ENCODE measurements at places on chromosomes 11 and 22. TPM values are rescaled to one million over a fixed set of nuclear protein-coding genes. Genes with fewer than 3 reads are reported as not detected.

GRCh38 chr22:26443901-26444690 lies 15.0 kb downstream of the ASPHD2 start:
- ATAC-seq: no peak

The SLC17A6 gene
- total RNA-seq: not detected

- no peak for ATAC-seq
Measured at GRCh38 chr22:36885474-36885873, 24.7 kb downstream of the NCF4 start.

DNA sequence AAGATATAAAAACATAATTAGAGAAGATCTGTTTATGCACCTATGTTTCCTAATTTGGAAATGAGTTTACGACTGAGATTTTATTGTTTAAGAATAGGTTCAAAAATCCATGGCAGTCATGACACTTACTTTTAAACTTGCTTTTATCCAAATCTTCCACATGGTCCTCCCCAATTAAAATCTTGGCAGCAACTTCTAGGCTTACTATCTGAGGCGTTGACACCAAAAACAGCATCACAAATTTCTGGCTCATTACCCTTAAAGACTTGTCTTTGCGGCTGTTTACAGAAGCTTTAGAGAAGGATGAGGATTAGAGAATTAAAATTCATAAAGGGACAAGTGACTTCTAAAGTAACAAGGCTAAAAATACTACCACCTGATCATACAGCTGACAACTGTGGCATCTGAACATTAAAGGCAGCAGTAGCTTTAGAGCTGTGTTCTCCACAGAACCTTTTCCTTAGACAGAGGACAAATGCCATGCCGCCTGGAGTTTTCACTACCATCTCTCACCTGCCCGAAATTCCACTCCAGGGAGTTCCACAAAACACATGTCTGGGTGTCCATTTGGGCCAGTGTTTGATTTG lies 6.4 kb downstream of the E2F8 start:
- no peak for ATAC-seq

The SYT9 gene
- not detected for total RNA-seq

- no peak for ATAC-seq
Measured at GRCh38 chr11:83642500-83642899, 356.3 kb upstream of the CCDC90B start.

GRCh38 chr11:67648140-67648795 lies 2.3 kb downstream of the ACY3 start:
- ATAC-seq: peak; percentile 59

GRCh38 chr22:27447289-27447688 lies 354.3 kb downstream of the MN1 start:
- ATAC-seq: no peak

- no peak for ATAC-seq
Measured at GRCh38 chr11:119194811-119195440, 9.7 kb downstream of the NHERF4 start.

DNA sequence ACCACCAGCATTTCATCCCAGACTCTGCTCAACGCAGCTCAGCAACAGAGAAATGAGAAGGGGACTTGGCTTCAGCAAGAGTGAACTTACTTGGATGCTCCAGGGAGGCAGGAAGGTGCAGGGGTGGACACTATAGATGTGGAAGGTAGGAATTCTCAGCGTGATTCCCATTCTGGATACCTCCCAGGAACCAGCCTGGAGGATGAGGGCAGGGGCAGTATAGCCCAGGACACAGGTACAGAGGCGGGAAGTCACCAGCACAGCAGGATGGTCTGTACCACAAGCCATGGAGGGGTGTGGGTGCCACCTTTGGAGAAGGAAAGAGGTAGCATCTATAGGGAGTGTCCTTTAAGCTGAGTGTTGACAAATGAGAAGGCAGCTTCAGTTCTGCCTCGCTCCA lies 1275.2 kb downstream of the TBC1D22A start:
- no peak for ATAC-seq

The UBQLN3 gene
- not detected for total RNA-seq

- no peak for ATAC-seq
Measured at GRCh38 chr11:95595541-95595940, 194.0 kb downstream of the FAM76B start.

DNA sequence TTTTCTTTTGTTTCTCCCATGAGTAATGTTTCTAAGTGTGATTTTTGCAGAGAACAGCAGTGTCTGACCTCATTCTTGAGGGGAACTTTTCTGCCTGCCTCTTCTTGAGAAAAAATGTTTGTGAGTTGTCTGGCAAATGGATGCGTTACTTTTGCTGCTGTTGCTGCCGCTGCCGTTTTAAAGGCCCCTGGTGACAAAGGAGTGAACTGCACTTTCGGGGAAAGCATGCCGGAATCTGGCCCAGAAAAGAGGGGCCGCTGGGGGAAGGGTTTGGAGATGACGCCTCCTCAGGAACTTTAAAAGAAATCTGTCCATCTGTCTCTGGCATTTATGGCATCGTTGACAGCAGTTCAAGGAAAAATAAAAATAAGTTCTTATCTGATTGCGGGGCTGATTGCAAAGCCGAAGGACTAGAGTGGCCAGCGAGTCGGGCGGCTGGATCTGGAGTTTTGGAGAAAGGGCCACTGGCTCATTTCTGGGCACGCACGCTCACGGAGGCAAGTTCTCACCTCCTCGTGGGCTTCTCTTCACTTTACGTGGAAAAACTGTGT lies 16.5 kb downstream of the ZBTB16 start:
- peak; percentile 10 for ATAC-seq

GRCh38 chr11:34602245-34602644 lies 18.6 kb upstream of the EHF start:
- ATAC-seq: no peak

GRCh38 chr11:42595876-42596275 lies 715.9 kb upstream of the API5 start:
- ATAC-seq: no peak

DNA sequence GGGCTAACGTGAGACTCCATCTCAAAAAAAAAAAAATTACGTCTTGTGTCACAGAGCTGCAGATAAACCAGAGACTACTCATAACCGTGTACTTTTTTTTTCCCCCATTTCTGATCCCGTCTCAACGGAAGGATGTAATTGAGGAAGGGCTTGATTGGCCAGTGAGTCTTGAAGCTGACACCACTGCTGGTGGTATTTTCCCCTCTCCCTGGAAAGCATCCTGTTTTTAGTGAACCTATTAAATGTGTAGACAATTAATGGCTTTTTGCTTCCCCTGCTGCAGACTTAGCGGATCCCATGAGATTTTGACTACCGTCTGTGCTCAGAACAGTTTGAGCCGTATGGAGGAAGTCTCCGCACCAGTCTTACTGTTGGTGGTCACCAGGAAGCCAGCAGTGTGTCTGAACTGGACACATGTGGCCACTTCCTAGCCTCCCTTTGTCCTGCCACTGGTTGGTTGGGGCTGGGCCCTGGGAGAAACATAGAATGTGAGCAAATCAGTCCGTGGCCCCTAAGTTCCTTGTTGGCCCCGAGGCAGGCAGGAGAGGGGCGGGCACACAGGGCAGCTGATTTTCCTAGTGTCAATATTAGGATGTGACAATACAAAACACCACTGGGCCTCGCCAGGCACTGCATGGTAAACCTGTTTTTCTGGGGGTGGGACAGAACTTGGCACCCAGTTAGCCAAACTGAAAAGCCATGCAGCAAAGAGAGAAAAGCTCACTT lies 3.1 kb downstream of the BIK start:
- no peak for ATAC-seq

DNA sequence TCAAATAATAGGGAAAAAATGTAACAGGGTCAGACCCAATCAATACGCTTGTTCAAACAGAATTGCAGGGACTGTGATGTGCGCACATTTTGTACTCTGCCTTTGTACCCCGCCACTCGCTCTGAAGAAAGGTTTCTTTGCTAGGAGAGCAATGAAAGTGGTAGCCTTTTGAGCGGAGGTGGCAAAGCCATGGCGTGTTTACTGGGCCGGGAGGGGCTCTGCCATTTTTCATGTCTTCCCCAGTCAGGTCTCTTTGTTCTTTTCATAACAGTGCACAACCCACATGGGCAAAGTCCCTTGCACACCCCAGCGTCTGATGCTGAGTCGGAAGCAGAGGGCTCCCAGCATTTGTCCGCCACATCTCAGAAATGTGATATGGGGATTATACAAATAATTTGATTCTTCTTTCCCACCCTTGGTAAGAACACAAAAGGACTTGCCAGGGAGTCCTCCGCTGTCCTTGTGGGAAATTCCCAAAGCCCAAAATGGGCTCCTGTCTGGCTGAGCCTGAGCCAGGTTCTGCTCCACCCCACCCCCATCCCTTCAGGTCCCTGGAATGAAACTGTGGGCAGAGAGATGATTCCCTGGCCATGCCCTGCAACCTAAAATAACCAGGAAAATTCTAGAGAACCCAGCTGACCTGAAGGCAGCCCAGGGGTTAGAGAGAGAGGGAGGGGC lies 36.6 kb downstream of the C11orf58 start:
- ATAC-seq: no peak

- ATAC-seq: no peak
Measured at GRCh38 chr11:35909511-35910265, 34.2 kb upstream of the LDLRAD3 start.

GRCh38 chr22:46947516-46948257 lies 185.2 kb downstream of the TBC1D22A start:
- ATAC-seq: no peak

DNA sequence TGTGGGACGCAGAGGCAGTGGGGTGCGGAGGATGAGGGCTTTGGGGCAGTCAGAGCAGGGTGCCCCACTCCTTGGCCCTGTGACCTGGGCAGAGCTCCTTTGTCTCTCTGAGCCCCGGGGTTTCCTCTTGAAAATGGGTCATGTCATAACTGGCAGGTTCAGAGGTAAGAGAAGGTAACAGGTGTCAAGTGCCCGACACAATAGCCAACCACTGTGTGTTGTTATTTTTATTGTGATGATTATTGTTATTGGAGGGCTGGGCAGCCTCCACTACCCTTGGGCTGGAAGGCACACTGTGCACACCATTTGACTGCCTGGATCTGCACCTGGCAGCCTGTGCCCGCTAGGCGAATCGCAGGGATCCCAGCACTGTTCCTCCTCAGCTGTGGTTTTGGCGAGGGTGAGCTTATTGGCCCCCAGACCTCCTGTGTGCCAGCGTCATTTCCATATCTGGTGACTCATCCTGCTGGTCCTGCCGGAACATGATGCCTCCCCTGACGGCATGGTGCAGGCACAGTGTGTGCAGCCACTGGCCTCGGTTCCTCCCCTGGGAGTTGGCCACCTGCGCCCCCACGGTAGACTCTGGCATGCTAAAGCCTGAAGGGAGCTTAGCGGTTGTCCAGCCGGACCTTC lies 15.4 kb upstream of the SOX10 start:
- peak; percentile 78 for ATAC-seq

- no peak for ATAC-seq
Measured at GRCh38 chr11:61442616-61443015, 12.7 kb downstream of the SDHAF2 start.

The BBOX1 gene
- not detected for total RNA-seq

DNA sequence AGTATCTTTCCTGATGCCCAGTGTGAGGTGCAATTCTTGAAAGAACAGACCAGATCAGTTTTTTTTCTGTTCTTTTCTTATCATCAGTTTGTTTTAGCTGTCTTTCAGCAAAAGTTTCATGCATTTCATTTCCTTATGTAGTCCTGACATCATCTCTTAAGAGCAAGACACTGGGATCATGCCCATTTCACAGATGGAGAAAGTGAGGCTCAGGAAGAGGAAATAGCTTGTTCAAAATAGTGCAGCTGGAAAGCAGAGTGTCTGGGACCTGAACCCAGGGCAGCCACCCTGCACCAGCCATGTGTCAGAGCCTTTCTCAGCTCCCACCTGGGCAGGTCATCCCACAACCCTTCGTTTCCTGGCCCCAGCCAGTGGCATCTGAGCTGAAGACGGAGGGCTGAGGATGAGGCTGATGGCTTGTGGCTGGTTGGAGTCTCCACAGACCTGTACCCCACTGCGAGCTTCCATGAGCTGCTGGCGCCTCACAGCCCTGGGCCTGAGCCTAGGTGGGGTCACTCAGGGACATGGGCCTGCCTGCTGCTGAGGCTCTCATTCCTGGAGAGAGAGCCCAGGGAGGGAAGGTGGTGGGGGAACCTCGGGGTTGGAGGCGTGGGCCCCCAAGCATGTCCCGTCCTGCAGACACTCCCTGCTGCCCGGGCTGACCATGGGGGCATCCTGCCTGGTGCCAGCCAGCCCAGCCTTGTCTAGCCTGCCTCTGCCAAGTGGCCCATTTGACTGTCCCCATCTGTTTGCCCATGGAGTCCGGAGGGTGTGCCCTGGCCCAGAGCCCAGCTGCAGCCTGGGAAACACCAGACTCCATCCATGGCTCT lies 61.8 kb downstream of the SMIM38 start:
- no peak for ATAC-seq

GRCh38 chr11:96779030-96779429 lies 389.2 kb downstream of the JRKL start:
- ATAC-seq: no peak

- ATAC-seq: peak; percentile 29
Measured at GRCh38 chr11:3994030-3994640, 100.5 kb upstream of the RRM1 start.

DNA sequence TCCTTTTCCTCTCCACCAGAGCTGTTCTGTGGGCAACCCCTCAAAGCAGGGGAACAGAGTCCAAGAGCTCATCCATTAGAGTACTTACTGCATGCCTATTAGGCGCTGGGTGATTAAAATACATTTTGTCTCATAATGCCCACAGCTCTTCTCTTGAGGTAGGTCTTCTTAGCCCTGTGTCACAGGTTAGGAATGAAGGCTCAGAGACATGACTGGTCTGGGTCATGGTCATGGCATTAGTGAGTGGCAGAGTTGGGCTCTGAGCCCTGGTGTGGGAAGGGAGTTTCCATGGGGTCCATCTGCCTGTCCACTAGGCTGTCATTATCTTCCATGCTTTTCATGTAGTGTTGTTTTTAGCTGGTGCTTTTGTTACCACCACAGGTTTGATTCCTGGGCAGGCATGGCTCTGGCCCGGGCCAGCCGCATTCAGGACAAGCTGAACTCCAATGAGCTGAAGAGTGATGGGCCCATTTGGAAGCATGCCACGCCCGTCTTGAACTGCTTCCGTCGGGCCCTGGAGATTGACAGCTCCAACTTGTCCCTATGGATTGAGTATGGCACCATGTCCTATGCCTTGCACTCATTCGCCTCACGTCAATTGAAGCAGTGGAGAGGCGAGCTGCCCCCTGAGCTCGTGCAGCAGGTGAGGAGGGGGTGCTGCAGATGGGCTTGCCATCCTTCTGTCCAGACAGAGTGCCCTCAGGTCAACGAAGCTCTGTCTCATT lies 76.1 kb downstream of the CABIN1 start:
- no peak for ATAC-seq

DNA sequence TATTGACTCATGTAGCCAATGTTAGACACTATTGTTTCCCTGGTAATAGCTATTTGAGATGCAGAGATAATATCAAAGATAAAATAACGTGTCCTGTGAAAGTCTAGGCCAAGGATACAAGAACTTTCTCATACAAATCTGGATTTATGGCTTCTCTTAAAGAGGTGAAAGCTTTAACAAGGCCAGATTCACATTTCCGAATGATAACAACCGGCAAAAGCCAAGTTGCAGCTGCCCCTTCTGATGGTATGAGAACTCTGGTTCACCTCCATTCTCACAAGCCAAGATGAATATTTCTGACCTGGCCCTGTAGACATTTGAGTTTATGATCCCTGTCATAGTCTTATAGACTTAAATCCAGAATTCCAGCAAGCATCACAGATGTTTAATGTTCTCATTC lies 230.4 kb upstream of the ZC3H12C start:
- no peak for ATAC-seq

All from activated T-helper 17 cell treated with anti-CD3 and anti-CD28 coated beads, Interleukin-2, amount 50 U/mL, for 72 hours (primary cell).